Liver (tissue), 10 donors: ENCODE measurements at places on chromosomes 11 and 22. TPM values are rescaled to one million over a fixed set of nuclear protein-coding genes. Genes with fewer than 3 reads are reported as not detected.

The TRPM5 gene
- total RNA-seq: 0.05 TPM

The DPP3 gene
- total RNA-seq: 41.0 TPM

The MMP7 gene
- total RNA-seq: 1.4 TPM

The HEPN1 gene
- total RNA-seq: not detected

The IFITM10 gene
- 0.65 TPM for total RNA-seq

The CDKN1C gene
- total RNA-seq: 2.6 TPM

The C11orf16 gene
- not detected for total RNA-seq

The MMP13 gene
- not detected for total RNA-seq

The CARD18 gene
- total RNA-seq: not detected

The KCNK4 gene
- total RNA-seq: not detected

The OR10D3 gene
- not detected for total RNA-seq

DNA sequence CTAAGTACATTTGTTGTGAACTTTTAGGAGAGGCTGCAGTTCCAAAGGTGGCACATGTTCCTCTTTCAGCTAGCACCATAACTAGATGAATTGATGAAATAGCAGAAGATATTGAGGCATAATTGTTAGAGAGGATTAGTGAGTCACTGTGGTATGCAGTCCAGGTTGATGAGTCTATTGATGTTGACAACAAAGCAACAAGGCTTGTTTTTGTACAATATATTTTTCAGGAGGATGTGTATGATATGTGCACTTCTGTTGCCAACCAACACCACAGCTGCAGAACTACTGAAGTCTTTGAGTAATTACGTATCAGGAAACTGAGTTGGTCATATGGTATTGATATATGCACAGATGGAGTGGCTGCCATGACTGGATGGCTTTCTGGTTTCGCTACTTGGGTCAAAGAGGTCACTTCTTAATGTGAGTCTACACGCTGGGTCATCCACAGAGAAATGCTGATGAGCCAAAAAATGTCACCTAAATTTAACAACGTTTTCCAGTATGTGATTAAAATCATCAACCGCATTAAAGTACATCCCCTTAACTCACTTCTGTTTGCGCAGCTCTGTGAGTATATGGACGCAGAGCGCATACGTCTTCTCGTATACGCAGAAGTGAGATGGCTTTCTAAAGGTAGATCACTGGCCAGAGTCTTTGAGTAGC, 261.3 kb upstream of the ANO5 start:
- DNase-seq: no peak

GRCh38 chr11:111365722-111366559, 13.1 kb downstream of the POU2AF1 start:
- no peak for DNase-seq

DNA sequence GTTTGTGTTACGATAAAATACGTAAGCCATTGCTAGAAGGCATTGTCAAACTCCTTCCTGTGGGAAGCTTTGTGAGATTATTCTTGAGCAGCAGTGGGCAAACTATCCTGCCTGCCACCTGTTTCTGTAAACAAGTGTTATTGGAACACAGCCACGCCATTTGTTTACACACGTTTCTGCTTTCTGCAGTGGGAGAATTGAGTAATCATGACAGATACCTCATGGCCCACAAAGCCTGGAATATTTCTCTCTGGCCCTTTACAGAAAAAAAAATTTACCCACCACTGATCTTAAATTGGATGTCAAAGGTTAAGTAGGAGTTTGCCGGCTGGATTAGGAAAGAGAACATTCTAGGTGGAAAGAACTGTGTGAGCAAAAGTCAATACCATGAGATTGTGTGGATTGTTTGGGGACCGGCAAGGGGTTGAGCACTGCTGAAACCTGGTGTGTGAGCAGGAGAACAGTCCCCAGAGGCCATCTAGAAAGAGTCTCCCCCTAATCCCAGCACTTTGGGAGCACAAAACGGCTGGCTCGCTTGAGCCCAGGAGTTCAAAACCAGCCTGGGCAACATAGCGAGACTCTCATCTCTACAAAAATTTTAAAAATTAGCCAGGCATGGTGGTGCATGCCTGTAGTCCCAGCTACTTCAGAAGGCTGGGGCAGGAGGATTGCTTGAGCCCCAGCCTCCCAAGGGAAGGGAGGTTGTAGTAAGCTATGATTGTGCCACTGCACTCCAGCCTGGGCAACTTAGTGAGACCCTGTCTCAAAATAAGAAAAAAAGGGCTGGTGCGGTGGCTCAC, 6.0 kb upstream of the PLA2G6 start:
- no peak for DNase-seq

GRCh38 chr11:38009932-38010331, 1411.9 kb upstream of the RAG2 start:
- no peak for DNase-seq

DNA sequence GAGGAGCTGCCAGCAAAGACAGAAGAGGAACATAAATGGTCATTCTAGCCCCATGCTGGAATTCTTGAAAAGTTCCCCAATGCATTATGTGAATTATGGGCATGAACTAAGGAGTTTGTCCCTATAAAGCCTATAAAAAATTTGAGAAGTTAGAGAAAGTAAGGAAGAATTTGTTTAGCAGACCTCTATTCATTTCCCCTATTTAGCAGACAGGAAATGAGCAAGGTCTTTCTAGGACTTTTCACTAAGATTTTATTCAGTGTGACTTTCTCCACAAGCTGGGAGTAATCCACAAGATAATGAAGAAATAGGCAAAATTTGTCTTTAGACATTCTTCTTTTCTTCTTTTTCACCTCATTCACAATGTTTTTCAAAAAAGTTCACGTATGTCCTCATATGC, 20.0 kb downstream of the PRRG4 start:
- DNase-seq: no peak

DNA sequence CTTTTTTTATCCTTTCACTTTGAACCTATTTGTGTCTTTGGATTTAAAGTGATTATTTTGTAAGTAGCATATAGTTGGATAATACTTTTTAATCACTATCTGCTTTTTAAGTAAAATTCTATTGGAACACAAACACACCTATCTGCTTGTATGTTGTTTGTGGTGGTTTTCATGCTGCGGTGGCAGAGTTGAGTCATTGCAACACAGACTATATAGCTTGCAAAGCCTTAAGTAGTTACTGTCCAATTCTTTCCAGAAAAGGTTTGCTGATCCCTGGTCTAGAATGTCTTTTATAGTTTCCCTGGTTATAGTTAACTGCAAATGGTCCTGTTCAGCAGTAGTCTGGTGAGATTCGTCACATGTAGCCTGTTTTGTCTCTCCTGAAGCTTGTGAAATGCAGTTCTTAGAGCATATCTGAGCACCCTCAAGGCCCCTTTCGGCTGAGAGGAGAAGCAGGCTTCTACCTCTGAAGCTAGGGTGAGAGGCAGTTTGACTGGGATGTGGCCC, 21.5 kb downstream of the SHANK3 start:
- DNase-seq: no peak

DNA sequence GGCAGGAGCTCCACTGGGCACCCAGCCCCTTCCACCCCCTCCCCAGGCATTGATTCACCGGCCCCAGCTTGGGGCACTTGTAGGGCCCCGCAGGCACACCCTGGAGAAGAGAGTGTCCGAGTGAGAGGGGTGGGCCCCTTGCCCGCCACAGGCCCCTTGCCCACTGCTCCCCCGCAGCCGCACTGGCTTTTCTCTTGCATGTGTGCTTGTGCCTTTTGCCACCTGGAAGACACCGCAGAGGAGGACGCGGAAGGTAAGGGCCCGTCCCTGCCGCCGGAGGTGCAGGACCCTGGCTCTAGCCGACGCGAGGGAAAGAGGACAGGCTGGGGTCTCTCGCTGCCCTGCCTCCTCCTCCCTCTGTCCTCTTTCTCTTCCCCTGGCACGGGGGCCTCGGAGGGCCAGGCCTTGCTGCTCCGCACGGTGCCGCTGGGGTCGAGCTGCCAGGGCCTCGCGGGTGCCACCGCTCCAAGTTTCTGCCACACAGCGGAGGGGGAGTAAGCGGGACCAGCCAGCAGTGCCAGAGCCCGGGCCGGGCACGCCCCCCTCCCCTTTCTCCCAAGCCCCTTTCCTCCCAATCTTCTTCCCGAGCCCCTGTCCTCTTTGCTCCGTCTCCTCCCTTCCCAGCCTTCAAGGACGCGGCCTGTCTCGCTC, 9.5 kb downstream of the TNNT3 start:
- DNase-seq: no peak

- DNase-seq: no peak
These were observed 1.6 kb downstream of the CCND1 start for GRCh38 chr11:69642549-69642912.

GRCh38 chr22:29753808-29754657, 12.8 kb downstream of the ZMAT5 start:
- DNase-seq: no peak

DNA sequence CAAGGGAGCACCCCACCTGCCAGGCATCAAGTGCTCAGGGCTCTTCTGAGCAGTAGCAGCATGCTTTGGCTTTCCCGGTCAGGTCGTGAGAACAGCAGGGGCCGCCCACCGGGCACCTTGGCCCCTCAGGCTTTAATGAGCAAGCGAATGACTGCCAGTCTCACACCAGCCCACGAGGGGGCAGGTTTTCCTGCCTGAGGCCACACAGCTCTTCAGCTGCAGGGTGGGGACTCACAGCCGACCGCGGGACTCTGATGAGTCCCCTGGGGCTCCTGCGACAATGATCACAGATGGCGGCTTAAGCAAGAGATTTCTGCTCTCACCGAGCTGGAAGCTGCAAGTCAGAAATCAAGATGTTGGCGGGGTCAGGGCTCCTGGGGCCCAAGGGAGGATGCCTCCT, 14.3 kb upstream of the FGF19 start:
- no peak for DNase-seq

- no peak for DNase-seq
These were observed 740.0 kb downstream of the DLG2 start for GRCh38 chr11:84887055-84887629.

GRCh38 chr11:2298795-2299761, 2.6 kb downstream of the C11orf21 start:
- peak; percentile 38 for DNase-seq

- no peak for DNase-seq
These were observed 157.0 kb downstream of the SHANK2 start for GRCh38 chr11:71095294-71095850.

- DNase-seq: no peak
These were observed 19.5 kb upstream of the SCGB1A1 start for GRCh38 chr11:62399172-62399877.

GRCh38 chr11:11463405-11463804, 110.4 kb upstream of the CSNK2A3 start:
- DNase-seq: no peak

GRCh38 chr22:50474710-50475651, at the start of gene SBF1:
Gene SBF1, minus strand, starts transcription at chr22:50475035. Its CDS starts 195 bp downstream, at chr22:50474840.
- DNase-seq: peak; percentile 92

DNA sequence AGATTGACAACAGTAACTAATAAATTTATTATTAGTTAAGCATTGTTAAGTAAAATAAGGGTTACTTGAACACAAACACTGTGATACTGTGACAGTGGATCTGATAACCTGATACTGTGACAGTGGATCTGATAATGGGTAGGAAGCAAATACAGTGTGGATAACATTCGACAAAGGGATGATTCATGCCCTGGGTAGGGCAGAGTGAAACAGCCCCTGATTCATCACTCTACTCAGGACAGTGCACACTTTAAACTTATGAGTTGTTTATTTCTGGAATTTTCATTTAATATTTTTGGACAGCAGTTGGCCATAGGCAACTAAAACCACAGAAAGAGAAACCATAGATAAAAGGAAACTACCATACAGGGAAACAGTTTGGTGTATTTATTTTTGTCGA, 60.8 kb upstream of the CTSC start:
- DNase-seq: no peak

DNA sequence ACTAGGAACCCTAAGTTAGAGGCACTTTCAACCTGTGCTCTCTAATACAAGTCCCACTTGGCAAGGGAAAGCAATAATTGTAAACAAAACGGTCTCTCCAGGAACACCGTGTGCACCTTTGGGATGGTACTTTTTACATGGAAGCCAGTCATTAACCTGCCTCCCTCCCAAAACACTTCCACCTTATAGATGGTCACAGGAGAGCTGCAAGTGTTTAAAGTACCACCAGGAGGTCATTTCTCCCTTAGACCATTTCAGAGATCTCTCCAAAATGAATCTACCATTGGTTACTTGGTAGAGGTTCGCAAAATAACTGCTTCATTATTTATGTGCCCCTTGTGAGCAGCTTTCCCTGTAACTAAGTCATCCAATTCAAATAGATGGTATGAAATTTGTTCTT, 375.3 kb downstream of the DYNC2H1 start:
- DNase-seq: no peak

GRCh38 chr11:130580891-130581492, 132.5 kb downstream of the ADAMTS15 start:
- DNase-seq: peak; percentile 9

DNA sequence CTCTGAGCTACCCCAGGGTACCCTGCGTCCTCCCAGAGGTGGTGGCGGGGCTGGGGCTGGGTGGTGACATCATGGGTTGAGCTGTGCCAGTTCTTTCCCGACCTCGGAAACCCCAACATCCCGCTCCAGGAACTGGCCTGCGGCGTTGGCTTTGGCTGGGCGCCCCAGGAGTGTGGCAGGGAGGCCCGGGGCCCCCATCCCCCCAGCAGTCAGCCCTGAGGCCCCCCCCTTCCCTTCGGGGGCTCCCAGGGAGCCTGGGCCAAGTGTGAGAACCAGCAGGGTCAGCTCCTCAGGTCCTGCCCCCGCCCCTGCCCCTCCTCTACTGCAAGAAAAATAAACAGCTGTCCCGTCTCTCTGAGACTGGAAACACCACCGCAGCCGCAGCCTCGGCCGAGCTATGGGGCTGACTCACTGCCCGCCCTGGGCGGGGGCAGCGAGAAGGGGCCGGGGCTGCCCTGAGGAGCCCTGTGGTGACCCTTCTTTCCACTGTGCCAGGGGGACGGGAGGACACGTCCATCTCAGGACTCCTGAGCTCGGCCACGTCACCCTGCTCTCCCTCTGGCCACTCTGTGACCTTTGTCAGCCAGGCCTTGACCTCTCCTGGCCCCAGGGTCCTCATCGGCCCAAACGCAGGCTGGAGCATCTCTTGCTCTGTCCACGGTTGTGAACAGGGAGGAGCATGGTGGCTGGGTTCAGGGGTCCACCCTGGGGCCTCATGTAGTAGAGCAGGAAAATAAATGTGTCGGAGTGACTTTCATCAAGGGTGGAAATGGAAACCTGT, 73.4 kb downstream of the WNT7B start:
- DNase-seq: no peak

DNA sequence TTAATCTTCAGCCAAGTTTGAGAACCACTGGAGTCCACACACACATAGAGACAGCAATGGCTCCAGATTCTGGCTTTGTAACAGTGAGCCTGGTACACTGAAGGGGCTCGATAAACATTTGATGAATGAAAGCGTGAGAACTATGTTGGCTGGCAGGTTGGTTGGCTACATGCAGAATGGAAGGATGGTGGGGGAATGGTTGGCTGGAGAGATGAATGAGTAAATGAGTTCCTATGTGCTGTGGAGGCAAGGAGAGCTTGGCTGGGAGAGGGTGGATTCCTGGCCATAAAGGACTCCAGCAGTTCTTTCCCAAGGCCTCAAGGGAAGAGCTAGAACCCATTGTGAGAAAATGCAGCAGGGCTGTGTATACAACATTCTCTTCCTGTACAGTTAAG, 168.0 kb upstream of the NECTIN1 start:
- no peak for DNase-seq

DNA sequence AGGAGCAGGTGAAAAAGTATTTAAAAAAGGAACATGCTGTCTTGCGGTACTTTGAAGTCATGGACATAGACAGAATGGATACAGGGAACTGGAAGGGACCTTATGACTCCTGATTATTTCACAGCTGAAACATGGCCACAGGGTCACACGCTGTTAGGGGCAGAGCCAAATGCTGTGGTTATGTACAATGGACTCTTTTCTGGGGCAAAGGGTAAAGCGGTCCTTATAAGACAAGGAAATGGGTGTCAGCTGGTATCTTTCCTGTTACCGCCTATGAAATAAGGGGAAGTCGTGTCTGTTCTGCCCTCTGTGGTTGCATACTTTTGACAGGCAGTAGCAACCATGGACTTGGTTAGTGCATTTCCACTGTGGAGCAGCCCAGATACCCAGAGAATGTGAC, 12.8 kb upstream of the ST14 start:
- no peak for DNase-seq
